ENCODE measurements at places on chromosomes 3 and 15.

DNA sequence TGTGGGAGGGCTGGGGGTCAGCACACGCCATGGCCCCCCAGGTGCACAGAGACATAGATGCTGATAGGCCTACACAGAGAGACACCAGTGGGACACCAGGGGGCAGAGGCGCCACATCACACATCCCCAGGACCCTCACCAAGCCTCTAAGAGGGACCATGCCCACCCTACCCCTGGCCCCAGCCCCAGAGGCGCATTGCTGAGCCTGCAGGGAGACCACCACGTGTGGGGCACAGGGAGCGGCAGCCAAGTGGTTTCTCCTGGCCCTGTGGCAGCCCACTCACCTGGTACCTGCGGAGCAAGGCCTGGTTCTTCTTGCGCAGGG, 1.2 kb downstream of the CCDC9B start:
- DNase-seq = no peak

GRCh38 chr3:184239708-184240107, 9.1 kb downstream of the ALG3 start:
- no peak for DNase-seq

DNA sequence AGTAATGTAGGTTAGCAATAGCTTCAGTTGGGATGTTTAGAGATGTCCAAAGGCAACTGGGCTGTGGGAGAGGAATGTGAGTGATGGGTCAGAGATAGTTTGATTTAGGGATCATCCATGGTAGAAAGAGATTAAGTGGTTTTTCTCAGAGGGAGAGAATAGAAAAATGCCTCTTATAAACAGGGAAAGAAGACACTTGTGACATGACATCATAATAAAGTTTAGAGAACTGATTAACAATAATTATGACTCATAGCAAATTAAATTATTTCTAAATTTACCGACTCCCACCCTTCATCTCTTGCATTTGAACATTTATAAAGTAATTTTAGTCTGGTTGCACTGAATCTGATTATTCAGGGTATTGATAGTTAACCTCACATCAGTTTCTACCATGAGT, 145.1 kb downstream of the CDIN1 start:
- no peak for DNase-seq

GRCh38 chr3:140635276-140635675, 42.6 kb upstream of the TRIM42 start:
- DNase-seq = no peak

GRCh38 chr15:39497759-39498565, 82.9 kb upstream of the THBS1 start:
- no peak for DNase-seq
